ENCODE measurements at places on chromosomes 16 and 17. TPM values are rescaled to one million over a fixed set of nuclear protein-coding genes. Genes with fewer than 3 reads are reported as not detected.

DNA sequence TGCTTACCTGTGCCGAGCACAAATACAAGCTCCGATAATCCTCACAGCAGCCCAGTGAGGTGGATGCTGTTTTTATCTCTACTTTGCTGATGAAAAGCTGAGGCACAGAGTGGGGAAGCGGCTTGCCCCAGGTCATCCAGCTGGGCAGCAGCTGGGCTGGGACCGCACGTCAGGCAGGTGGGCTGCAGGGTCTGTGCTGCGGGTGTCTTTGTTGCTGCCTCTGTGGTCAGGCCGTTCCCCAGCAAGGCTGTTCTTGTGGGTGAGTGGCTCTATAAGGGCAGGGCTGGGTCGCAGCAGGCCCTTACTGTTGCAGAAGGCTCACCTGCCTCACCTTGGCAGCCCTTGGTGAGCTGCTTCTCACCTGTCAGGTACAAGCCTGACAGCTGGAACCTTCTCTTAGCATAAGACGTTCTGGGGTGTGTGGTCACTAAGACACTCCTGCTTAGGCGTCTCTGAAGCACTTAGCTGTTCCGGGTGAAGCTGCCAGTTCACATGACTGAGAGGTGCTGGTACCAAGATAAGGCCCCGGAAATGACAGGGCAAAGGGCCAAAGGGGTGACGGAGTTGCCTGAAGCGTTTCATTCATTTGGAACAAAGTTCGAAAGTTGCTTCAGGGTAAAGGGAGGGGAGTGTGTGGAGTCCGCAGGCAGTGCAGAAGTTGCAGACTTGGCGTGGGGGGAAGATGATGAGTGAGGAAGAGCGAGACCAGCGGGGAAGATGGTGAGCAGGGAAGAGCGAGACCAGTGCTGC is 17.4 kb downstream of the IRF8 start:
- DNase-seq, result no peak

GRCh38 chr16:84044118-84044488 is 1.5 kb upstream of the SLC38A8 start:
- DNase-seq, result peak; percentile 16

- no peak for DNase-seq
Observed at GRCh38 chr16:74253161-74253938, 43.3 kb upstream of the PSMD7 start.

DNA sequence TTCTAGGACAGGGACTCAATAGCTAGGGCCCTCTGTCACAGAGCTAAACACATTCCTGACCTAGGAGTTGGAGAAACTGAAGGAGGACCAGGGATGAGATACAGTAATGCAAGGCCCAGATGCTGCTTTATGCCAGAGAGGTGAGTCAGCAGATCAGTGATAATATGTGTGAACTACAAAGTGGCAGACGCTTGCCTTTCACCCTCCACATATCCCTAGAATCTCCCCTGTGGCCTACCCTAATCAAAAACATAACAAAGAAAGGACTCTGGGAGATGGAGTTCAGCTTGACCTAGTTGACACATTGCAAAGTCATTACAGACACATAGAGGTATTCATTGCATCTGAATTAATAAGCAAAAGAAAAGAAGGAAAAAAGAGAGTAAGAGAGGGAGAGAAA is 417.6 kb upstream of the DYNLRB2 start:
- DNase-seq, result peak; percentile 9

DNA sequence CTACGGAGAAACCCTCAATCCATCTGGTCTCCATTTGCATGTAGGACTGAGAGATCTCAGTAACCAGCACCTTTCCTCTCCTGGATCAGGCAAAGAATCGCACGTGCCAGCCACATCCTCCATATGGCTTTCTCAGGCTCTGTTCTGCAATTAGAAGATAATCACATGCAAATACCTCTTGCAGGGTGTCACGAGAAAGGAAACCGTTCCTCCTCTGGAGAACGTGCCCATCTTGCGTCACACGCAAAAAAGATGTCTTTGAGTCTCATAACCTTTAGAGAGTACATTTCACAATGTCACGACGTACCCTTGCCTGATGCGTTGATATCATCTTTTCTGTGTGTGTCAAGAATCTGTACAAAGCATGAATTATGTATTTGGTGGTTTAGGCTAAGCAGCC is 36.2 kb upstream of the DNAH17 start:
- no peak for DNase-seq

GRCh38 chr16:62088731-62089410 is 52.6 kb upstream of the CDH8 start:
- DNase-seq, result no peak

The LGALS9B gene
- total RNA-seq, result not detected

The CMTM1 gene
- total RNA-seq, result 5.7 TPM

Data from HFFc6 (cell line).